Vagina (tissue), 2 donors: ENCODE measurements at places on chromosomes 11 and 22.
A peak's percentile ranks its signal among the peaks of the same experiment; 100 is the strongest.

DNA sequence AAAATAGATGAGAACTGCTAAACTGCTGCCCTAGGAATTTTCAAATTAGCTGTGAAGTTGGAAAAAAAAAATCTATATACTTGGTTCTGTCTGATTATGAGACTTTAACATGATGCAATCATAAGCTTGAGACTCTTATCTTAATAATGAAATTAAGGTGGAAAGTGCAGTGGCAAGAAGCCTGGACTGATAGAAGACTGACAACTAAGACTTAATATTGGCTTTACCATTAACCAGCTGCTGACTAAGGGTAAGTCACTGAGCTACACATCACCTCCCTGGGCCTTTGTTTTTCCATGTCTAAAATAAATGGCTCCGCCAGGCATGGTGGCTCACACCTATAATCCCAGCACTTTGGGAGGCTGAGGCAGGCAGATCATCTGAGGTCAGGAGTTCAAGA is 56.9 kb downstream of the SLC35F2 start:
- H3K27ac ChIP-seq, result no peak overlapping the region
- H3K36me3 ChIP-seq, result no peaks in the 10 kb centered on the region
- no peaks in the 10 kb centered on the region for H3K27me3 ChIP-seq
- no peak overlapping the region for H3K4me3 ChIP-seq

- DNase-seq, result no peak
- peaks cover 76% of the 10 kb centered on the region for H3K36me3 ChIP-seq
- no peaks in the 10 kb centered on the region for H3K27me3 ChIP-seq
- H3K4me1 ChIP-seq, result peaks cover 21% of the 10 kb centered on the region
- no peak overlapping the region for H3K27ac ChIP-seq
Measured at GRCh38 chr22:37927637-37927936, 21.5 kb downstream of the MICALL1 start.

GRCh38 chr22:25086902-25087282 is 112.8 kb upstream of the CRYBB3 start:
- H3K36me3 ChIP-seq, result no peaks in the 10 kb centered on the region
- H3K4me3 ChIP-seq, result no peak overlapping the region
- H3K4me1 ChIP-seq, result no peaks in the 10 kb centered on the region
- H3K27me3 ChIP-seq, result no peaks in the 10 kb centered on the region
- no peak overlapping the region for H3K27ac ChIP-seq
- DNase-seq, result no peak

- no peaks in the 10 kb centered on the region for H3K27me3 ChIP-seq
- peaks cover 28% of the 10 kb centered on the region for H3K4me1 ChIP-seq
- H3K4me3 ChIP-seq, result peak within 1 kb of the TSS; percentile 56
- H3K36me3 ChIP-seq, result no peaks in the 10 kb centered on the region
- no peak for DNase-seq
Measured at GRCh38 chr11:5596607-5597201, at the start of gene TRIM6. Gene TRIM6 (plus strand): TSS chr11:5596637. CDS start chr11:5596898, 261 bp downstream.
